Stimulated activated CD8-positive, alpha-beta memory T cell treated with anti-CD3 and anti-CD28 coated beads, Interleukin-15, amount 100 ng/mL, for 48 hours (primary cell): ENCODE measurements at places on chromosomes 1 and 21.

GRCh38 chr1:113786069-113786468 is 26.2 kb downstream of the RSBN1 start:
- DNase-seq, result no peak

GRCh38 chr1:108124622-108125311 is 75.4 kb downstream of the SLC25A24 start:
- DNase-seq, result no peak

GRCh38 chr1:44505210-44505993 is 100.3 kb downstream of the RNF220 start:
- DNase-seq, result no peak

DNA sequence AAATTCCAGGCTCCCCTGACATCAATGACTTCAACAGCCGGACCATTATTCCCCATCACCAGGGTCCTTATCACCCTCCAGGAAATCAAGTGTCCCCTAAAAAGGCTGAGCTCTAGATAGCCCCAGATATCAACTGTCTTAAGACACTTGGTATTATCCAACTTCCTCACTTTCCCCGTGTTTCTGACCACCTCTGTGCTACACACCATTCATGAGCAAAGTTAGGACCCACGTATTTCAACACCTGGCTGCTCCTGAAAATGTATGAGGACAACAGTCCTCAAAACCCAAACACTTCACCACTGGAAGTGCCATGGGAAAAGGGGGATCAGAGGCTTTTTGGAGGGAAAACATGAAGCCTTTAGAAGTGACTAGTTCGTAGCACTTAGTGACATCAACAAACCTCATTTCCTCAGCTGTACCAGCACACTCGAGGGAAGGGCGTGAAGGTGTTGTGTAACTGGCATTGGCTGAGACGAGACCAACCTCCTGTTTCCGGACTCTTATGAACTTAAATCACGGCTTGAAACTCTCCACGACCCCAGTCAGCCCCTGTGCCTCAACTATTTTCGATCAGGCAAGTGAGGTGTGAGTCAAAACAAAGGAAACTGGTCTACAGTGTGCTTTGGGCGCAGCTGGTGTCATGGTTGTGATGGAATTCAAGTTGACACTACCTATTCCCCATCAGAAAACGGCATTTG is 4.1 kb upstream of the CHD5 start:
- DNase-seq, result no peak

DNA sequence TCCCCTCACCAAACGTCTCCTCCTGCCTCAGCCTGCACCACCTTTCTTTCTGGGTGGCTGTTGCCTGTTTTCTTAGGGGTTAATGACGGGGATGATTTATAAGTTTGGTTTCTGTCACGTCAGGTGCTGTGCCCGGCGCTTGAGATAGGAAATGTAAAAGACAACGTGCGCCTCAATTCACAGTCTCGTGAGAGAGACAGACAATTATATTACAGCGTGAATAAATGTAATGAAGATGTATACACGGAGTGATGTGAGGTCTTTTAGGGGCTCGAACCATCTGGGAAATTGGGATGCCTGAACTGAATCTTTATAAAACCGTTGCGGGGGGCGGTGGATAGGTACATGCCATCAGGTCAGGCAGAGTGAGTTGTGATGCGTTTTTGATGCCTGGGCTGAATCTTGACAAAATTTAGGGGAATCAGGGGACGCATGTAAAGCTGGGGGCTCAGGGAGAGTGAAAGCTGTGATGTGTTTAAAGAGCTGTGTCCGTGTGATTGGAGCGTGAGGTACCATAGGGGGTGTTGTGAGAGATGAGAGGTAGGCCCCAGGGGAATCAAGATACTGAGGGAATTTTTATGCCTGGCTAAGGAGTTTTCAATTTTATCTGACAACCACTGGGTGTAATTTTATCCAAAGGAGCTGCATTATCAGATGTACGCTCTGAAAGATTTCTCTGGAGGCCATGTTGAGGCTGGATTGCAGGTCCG is 831 bp downstream of the TIPRL start:
- DNase-seq, result no peak

GRCh38 chr1:41359211-41360073 is 1.8 kb upstream of the FOXO6 start:
- no peak for DNase-seq

DNA sequence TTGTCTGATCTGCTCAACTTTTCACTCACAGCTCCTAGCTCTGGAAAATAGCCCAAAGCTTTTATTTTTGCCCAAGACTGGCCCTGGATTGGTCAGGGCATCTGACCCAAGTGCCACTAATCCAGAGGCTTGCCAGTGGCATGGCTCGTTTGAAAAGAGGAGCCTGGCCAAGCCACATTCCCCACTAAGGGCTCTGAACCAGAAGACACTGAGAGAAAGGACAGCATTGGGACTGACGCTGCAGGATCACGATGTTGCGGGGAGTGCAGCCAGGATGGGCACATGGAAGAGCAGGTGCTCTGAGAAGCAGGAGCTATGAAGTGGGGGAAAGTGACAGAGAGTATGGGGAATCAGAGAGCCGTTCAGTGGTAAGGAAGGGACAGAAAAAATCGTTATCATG is 44.9 kb upstream of the TSPAN2 start:
- DNase-seq, result no peak

GRCh38 chr1:194184974-194185373 is 998.6 kb upstream of the B3GALT2 start:
- no peak for DNase-seq

GRCh38 chr1:177979272-177979671 is 9.4 kb upstream of the SEC16B start:
- no peak for DNase-seq

GRCh38 chr1:53250325-53250724 is 12.0 kb upstream of the MAGOH start:
- DNase-seq, result no peak

DNA sequence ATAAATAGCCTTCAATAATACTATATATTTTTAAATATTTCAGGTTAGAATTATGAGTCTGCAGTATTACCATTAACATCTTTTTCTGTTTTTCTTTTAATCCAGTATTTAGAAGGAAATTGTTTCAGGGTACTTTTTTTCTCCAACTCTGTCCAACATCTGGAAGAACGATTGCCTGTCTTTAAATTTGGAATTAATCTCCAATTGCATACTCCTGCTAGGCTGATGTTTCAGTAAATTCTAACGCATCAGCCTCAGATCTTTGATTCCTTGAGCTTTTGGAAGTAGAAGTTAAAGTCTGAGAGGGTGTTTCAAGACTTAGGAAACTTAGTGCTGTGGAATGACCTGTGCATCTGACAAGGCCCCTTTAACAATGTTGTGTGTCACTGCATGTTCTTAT is 20.3 kb downstream of the NFIA start:
- DNase-seq, result no peak

DNA sequence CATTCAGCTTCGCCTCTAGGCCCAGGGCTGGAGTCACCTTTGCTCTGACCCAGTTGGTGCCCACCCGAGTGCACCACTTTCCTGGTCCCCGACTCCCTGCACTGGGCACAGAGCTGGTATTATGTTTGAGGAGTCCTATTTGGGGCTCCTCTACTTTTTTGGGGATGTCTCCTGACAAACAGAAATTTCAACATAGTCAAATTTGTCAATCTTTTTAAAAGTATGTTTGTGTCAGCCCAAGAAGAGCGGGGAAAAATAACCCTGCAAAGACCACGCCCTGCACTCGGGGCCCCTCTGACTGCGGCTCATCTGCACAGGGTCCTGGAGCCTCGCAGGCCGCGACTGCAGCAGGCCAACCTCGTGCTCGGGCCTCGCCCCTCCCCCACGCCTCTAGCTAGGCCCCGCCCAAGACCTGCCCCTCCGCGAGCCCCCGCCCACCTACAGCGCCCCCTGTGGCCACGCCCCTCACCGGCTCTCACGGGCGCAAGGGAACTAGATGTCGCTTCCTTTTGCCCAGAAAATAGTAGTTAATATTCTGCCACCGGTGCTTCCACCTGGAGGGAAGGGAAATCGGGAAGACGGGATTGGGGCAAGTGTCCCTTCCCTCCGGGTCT is 11.4 kb downstream of the FAM229A start:
- DNase-seq, result peak; percentile 49

- no peak for DNase-seq
These were observed 245.4 kb downstream of the SMYD3 start for GRCh38 chr1:246261639-246262038.

GRCh38 chr1:40059338-40059959 is 18.9 kb downstream of the CAP1 start:
- DNase-seq, result no peak

GRCh38 chr21:26888931-26889330 is 43.7 kb upstream of the ADAMTS1 start:
- no peak for DNase-seq

DNA sequence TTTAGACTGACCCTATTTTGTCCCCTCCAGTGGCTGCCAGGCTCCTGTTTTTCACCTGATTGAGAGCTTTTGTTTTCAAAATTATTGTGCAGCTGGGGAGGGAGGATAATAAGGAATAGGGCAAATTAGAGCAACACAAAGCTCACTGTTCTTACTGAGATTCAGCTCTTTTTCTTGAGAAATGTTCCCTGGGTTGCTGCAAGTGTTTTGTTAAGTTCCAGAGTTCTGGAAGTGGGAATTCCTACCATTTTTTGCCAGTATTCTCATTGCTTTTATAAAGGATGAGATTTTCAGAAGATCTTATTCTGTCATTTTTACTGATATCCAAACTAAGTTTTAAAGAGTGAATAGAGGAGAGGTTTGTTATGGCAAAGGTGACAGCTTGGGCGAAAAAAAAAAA is 417.7 kb downstream of the SIPA1L2 start:
- no peak for DNase-seq

DNA sequence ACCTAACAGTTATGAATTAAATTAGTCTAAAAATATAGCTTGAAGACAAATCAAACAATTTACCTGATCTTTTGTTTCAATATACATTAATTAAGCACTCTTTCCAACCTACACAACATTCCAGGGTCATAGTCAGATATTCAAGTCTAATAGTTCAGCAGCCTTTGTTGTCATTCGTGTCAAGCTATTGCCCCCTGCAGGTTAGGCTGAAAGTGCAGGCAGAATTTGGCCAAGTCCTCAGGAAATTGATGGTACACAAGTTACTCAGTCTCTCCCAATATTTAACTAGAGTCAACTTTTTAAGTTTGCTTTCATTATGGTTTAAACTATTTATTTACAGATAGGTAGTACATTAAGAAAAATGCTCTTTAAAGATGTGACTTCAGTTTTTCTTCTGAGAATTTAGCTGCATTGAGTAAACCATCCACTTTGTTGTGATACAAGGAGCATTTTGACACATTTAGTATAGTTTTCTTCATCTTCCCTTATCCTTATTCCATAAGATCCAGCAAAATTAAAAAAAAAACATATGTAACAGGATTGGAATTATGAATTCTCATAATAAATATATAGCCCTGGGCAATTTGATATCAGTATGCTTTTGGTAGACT is 130.3 kb upstream of the DPYD start:
- DNase-seq, result peak; percentile 48

GRCh38 chr1:81118550-81118949 is 682.2 kb upstream of the ADGRL2 start:
- no peak for DNase-seq

DNA sequence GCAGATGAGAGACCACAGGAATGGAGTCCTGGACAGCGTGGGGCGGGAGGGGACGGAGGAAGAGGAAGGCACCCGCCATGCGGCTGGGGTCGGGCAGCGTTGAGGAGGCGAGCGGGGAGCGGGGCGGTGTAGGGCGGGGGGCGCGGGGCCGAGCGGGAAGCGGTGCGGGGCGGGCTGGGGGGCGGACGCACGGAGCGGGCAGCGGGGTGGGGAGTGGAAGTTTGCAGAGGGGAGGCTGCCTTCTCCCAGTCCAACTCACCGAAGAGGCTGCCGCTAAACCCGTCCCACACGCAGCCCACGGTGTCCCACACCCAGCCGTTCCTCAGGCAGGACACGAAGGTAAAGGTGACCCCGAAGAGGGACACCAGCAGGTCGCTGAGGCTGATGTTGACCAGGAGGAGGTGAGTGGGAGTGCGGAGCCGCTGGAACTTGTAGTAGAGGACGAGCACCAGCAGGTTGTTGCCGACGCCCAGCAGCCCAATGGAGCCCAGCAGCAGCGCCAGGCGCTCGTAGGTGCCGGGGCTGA is 483 bp downstream of the CHML start:
- peak; percentile 20 for DNase-seq
